Activated CD8-positive, alpha-beta memory T cell treated with anti-CD3 and anti-CD28 coated beads for 4 hours (primary cell): ENCODE measurements at places on chromosomes 6 and 20.

DNA sequence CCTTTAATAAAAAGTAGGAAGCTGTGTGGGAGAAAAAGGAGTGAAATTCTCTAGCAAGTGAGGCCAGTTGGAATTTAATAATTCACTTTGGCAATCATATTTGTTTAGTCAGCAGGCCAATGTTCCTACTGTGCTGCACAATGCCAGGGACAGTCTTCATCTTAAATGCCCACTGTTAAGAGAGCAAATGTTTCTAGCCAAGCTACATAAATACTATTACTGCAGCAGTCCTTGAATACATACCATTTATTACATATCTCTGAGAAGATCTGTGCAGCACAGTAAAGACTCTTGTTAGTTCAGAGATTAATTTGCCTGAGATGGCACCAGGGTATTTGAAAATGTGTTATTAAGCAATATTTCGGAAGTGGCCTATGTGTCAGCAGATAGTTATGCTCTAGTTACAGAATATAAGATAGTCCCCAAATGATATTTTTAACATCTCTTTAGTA, 105.4 kb downstream of the OGFRL1 start:
- DNase-seq: no peak

DNA sequence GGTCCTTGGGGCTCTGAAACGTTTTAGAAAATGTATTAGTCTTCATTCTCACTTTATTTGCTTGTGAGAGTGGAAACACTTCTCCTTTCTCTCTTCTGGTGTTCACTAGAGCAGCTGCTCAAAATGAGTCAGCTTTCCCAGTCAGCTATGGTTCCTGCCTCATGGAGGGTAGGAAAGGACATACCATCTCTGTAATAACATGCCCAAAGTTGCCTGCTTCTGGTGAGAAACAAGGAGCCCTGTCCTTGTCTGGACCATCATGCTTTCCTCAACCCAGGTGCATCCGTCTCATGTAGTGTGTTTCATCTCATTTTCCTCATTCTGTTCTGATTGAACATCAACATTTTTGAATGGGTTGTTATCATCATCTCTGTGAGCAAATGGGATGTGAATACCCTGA, 17.1 kb upstream of the TINAG start:
- no peak for DNase-seq

DNA sequence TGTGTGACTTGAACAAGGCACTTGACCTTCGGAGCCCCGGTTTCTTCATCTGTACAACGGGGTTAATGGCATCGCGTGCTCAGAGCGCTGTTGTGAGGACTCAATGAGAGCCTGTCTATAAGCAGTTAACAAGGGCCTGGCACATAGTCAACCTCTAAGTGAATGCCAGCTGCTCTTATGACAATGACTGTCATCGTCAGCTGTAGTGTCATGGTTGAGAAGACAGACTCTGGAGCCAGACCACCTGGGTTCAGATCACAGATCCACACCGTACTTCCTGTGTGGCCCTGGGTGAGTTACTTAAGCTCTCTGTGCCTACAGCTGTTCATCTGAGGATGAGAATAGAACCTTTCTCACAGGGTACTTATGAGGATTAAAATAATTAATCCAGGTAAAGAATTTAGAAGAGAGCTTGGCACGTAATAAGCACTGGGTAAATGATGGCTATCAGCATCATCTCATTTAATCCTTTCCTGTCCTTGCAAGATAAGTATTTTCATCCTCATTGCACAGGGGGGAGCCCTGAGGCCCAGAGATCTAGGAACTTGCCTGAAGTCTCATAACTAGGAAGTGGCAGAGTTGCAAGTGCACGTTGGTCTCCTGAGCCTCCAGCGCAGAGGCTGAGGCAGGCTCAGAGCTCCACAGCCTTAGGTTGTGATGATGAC, 105.3 kb downstream of the EYA2 start:
- DNase-seq: no peak

- DNase-seq: no peak
Measured at GRCh38 chr20:60057866-60058807, 99.9 kb downstream of the CDH26 start.

- DNase-seq: no peak
Measured at GRCh38 chr6:436308-437036, 44.9 kb downstream of the IRF4 start.

DNA sequence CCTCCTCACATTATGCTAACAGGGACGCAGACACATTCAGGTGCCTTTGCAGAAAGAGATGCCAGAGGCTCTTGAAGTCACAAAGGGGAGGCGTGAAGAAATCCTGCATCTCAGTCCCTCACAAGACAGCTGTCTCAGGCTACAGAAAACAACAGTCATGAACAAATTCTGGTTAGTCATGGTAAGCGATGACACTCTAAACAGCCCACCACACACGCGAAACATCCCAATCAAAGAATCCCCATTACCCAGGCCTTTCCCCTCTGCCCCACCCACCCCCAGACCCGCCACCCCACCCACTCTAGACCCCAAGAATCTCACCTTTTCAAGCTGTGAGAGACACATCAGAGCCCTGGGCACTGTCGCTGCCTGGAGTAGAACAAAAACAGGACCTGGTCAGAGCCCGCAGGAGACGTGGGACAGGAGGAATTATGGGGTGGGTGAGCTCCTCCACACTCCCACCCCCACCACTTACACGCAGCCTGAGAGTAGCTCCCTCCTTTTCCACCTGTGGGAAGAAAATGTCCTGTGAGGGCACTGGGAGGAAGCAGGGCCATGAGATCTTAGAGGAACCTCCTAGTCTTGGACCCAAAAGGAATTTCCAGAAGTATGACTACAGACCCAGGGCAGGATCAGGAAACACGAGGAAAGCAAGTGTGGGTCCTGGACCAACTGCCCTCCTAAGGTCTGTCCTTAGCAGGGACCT, 2.7 kb downstream of the HLA-B start:
- no peak for DNase-seq

DNA sequence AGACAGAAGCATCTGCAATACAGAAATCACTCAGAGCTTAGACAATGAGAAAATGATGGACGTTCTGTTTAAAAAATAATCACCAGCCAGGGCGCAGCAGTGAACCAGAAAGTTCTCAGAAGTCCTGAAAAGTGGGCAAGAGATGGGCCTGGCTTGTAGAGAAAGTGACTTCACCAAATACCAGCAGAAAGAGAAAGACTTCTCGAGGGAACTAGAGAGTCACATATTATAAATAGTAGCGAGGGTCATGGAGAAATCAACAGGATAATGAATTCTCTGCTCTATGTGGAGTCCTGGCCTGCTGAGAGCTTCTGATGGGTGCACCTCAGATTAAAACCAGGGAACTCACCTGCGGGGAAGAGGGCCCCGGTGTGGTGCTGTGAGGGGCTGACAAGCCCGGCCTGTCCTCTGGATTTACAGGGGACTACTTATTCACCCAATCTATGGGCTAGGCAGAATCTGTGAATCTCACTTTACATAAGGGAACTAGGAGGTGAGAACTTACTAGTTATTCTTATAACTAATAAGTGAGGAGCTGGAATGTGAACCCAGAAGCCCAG, 5.6 kb upstream of the RAMACL start:
- no peak for DNase-seq

DNA sequence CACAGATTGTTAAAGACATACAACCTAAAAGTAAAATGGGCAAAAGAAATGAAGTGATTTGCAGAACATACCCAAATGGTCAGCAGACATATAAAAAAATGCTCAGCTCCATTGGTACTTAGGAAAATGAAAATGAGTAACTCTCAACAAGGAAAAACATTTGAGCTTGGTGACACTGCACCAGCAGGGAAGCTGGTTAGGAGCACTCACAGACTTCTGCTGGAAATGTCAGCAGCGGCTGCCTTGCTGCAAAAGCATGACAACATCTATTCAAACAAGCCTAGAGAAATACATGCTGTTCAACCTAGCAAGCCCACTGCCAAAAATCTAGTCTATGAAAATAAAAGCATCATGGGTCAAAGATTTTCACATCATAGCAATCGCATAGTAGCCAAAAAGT, 99.0 kb upstream of the FOXQ1 start:
- DNase-seq: no peak

DNA sequence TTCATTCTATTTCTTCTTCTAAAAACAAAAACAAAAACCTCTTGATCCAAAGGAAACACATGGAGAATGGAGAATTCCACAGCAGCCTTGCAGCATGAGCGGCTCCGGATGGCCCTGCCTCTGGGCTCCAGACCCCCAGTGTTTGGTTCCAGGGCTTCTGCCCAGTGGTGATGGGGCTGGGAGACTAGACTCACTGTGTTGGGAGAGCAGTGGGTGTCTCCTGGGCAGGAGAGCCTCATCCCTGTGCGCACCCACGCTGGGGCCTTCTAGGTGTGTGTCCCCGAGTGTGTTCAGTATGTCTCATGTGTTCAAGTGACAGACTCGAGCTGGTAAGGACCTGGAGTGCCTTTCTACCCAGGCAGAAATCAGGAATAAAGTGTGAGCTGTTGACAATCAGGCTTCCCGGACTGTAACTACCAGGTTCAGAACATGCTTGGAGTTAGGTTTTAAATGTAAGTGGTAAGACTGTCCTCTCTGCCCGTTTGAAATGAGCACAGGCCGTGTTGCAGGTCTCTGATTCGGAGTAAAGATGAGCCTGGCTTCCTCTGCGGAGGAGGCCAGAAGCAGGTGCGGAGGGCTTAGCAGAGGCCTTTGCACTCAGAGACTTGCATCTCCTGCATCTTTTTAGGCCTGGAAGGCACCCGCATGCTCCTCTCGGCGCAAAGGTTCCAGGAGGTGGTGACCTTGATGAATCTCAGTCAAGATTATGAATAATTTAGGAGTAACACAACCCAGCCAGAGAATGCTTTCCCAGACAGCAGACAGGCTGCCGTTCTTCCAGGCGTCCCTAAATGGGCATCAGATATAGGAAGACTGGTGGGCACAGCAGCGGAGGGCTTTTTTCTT, 253.6 kb downstream of the CDH26 start:
- DNase-seq: no peak

- no peak for DNase-seq
Measured at GRCh38 chr20:64136004-64136710, 28.1 kb upstream of the MYT1 start.

GRCh38 chr20:19934792-19935491, 82.2 kb upstream of the NAA20 start:
- no peak for DNase-seq

DNA sequence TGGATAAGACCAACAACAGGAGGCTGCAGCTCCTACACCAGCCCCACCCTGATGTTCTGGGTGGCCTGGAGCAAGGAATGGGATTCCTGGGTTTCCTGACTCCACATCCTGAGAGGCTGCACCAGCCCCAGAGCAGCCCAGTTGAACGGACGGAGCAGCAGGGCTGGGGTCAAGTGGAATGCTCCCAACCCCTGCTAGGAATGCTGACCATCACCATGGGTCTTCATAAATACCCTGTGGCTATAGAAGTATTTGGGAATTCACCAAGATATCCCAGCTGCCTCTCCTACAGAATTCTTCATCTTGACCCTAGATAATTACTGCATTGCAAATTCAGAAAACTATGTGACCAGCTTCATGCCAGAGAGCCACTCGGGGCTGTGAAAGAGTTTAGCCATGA, 180.3 kb downstream of the THBS2 start:
- DNase-seq: no peak

GRCh38 chr6:137799950-137800568, 67.0 kb upstream of the TNFAIP3 start:
- DNase-seq: peak; percentile 26

DNA sequence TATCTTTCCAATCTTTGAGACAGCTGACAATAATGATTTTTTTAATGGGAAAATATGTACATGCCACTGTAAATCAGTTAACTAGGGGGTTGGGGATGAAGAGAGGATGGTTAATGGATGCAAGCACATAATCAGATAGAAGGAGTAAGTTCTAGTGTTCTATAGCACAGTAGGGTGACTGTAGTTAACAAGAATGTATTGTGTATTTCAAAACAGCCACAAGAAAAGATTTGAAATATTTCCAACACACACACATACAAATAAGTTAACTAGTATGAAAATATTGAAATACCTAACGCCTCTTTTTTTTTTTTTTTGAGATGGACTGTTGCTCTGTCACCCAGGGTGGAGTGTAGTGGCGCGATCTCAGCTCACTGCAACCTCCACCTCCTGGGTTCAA, 153.4 kb upstream of the SALL4 start:
- DNase-seq: no peak

DNA sequence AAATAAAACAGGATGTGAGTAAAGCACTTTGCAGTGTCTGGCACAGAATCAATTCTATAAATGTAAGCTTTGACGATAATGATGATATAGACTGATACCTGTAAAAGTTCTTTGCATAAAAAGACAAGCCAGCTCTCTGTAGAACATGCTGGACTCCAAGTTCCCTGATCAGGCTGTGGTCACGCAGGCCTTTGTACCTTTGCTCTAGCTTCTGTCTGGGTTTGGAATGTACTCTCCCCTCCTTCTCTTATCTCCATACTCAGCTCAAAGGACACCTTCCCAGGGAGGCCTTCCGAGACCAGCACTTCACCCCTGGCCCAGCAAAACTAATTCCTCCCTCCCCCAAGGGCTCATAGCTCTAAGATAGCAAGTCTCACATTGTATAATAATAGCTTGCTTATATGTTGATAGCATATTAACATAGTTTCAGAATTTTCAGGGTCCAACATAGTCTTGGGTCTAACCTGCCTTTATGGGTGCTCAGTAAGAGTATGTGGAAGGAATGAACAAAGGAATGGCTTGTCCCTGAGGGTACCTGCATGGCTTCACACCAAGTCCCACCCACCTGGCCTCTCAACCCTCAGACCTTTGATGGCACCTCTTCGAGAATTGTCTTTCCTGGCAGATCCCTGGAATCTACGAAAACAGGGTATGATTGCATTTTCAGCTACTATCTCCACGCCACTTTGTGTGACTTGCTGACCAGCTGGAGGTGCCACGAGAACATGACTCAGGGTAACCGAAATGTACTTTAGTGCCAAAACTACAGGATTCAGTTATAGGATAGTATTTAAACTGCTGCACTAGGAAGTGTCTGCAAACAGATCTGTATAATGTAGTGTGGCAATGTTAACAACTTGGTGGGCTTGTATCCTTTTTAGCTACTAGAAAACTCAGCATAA, 41.7 kb upstream of the PIM1 start:
- no peak for DNase-seq

DNA sequence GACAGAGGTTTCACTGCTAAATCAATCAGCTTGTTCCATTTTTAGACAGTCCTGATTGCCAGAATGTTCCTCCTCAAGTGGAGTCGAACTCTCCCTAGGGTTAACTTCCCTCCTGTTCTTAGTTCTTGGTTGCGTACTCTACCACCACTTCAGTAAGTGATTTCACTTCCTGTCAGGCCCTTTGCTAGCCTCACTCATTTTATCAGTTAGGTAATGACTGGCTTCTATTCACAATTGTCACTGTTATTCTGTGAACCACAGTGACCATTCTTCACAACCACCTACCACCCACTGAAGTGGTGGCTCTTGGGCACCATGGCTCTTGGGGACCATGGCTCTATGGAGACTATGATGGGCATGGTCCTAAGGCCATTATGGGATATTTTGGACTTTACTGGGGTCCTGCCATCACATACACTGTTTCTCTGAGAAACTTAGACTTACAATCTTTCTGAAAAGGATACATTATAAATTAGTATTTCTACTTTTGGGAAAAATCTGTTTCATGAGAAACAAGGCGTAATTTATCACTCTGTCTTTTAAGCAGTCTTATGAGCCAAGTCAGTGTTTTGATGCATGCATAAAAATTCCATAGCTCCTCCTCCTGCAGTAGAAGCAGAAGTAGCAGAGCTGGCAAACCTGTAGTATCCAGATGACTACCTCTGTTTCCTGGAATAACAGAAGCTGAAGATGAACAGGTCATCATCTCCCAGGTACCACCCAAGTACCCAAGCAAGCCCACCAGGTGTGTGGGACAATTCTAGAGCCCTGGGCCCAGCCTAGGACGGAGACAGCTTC, 66.3 kb downstream of the ATXN1 start:
- no peak for DNase-seq
